ENCODE measurements at places on chromosomes 13 and 19.

- no peak for DNase-seq
Measured at GRCh38 chr13:69524459-69525150, 583.0 kb upstream of the ATXN8OS start.

DNA sequence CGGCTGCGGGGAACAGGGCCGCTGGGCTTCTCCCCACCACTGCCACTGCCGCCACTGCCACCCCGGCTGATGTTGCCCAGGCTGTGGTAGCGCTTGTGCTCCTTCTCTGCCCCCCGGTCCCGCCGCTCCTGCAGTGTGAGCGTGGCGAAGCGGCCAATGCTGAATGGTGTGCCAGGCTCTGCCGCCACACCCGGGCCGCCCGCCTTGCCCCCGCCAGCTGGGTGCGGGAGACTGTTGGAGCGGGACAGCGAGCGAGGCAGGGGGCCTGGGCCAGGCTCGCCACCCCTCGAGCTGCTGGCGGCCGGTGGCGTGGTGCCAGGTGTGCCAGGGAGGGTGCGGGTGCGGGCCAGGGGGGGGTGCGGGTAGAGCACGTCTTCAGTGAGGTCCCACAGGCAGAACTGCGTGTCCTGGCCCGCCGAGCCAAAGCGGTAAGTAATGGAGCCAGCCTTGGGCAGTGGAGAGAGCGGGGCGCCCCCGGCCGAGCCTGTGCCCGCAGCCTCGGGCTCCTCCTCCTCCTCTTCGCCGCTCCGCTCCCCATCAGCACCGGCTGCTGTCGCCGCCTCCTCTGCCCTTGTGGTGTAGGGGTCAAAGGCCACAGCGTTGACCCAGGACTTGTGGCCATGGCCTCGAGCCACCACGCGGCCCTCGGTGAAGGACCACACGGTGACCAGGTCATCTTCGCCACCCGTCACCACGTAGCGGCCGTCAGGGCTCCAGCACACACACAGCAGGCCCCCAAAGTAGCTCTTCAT, 3.7 kb upstream of the DMPK start:
- no peak for DNase-seq

DNA sequence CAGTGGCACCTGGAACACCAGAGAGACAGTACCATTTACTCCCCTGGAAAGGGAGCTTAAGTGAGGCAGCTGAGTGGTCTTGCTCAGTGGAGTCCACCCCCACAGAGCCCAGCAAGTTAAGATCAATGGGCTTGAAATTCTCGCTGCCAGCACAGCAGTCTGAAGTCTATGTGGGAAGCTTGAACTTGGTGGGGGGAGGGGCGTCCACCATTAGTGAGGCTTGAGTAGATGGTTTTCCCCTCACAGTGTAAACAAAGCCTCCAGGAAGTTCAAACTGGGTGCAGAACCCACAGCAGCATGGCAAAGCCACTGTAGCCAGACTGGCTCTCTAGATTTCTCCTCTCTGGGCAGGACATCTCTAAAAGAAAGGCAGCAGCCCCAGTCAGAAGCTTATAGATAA, 30.3 kb upstream of the CEACAM4 start:
- no peak for DNase-seq

DNA sequence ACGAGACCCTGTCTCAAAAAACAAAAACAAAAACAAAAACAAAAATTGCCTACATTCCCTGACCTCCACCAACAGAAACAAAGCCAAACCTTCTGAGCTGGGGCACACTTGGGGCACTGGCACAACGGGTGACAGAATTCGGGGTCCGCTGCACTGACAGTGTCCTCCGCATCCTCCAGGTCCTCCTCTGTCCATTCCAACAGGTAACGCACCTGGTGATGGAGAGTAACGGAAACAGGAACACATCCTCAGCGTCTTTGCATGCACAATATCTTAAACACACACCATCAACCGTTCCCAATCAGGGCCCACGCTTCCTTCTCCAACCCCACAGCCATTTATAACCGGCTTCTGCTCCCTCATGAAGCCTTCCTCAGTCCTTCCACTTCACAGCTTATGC, 34.6 kb downstream of the PDCD5 start:
- no peak for DNase-seq

DNA sequence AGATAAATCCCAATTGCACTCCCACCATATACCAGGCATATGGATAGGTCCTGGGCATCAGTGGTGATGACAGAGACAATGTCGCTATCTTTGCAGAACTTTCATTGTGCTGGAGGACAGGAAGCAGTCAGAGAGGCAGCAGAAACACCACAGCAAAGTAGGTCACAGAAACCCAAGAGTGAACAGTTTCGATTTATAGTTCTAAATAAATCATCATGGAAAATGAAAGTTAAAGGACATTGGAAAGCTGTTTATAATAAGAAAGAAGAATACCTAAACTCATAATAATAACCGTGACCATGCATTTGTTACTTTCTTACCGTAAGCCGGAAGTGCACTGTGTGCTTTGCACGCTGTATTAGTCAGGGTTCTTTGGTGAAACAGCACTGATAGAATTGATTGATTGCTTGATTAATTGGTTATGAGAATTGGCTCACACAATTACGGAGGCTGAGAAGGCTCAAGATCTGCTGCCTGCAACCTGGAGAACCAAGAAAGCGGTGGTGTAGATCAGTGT, 38.9 kb downstream of the ALOX5AP start:
- peak; percentile 43 for DNase-seq
